ENCODE measurements at places on chromosomes 4 and X.

DNA sequence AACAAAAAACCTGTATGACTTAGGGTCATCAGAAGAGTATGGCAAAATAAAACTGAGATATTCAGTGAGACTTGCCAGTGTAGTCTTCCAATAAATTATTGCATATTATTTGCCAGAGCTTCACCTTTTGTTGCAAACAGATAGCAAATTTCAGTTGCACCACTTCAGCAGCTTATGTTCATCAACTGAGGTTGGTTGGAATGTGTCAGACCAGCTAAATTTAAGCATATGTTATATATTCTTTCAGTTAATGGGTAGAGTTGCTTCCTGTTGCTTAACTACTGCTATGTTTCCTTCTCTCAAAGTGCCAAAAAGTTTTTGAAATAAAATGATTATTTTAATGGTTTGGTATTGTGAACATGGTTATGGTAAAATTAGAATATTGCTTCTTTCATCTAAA, 61.5 kb downstream of the GALNT7 start:
- no peak for DNase-seq

DNA sequence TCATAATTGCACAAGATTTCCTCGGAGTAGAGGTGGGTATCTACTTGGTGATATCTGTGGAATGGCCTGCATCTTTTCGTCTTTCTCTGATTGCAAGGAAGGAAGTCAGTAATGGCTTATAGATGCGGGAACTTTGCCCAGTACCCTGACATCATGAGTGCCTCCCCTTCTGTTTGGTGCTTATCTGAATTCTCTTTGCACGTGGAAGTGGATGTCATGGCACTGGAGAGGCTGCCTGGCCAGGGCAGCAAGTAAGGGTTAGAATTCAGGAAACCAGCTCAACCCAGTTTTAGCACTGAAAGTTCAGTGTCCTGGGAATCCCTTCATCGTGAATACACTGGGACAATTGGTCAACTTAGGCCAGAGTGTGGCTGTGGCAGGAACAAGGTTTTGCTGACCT, 83.5 kb upstream of the RAPGEF2 start:
- no peak for DNase-seq

DNA sequence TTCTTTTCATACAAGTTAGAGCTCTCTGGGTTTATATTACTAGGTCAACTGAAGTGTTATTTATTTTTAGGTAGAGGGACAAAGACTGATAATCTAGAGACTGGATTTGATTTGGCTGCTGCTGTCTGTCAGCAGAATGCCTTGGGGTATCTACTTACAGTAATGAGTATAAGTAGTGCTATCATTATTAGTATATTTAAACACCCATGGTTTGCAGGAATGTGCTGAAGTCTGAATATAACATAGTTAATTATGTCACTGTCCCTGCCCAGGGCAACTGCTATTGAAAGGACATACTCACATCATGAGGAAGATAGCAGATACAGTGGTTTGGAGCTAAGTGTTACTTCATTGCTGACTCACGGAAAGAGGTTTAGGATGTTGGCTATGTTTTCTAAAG, 76.2 kb downstream of the PRRG1 start:
- DNase-seq: no peak

- no peak for DNase-seq
These were observed 31.5 kb downstream of the PRPS1 start for GRCh38 chrX:107659768-107660167.

- DNase-seq: no peak
These were observed 281.4 kb downstream of the GPM6A start for GRCh38 chr4:175530655-175531054.

Measured in C1 segment of cervical spinal cord (tissue), 14 donors.